Kidney (tissue), 22 donors: ENCODE measurements at places on chromosomes 1 and 21. TPM values are rescaled to one million over a fixed set of nuclear protein-coding genes. Genes with fewer than 3 reads are reported as not detected.

- no peak for DNase-seq
Observed at GRCh38 chr1:100265562-100265930, 470 bp upstream of the RTCA start.

GRCh38 chr1:186566140-186566855, 105.4 kb upstream of the PDC start:
- DNase-seq = no peak

DNA sequence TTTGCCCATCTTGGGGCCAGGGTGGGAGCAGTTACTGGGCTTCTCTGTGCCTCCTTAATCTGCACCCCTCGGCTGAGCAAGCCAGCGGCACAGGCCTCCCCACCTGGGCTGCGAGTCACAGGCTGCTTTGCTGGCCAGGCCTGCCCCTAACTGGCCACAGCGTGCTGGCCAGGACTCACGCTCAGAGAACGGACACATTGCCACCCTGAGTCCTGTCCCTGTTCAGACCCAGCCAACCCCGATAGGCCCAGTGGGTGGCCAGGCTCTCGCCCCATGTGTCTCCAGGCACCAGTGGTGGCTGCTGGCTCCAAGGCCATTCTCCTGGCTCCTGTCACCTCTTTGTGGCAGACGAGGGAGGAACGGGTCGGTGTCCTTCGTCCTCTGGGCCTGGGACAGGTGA, 61.3 kb downstream of the MORN1 start:
- DNase-seq = no peak

GRCh38 chr1:162191396-162192305, 122.2 kb downstream of the NOS1AP start:
- DNase-seq = peak; percentile 50

DNA sequence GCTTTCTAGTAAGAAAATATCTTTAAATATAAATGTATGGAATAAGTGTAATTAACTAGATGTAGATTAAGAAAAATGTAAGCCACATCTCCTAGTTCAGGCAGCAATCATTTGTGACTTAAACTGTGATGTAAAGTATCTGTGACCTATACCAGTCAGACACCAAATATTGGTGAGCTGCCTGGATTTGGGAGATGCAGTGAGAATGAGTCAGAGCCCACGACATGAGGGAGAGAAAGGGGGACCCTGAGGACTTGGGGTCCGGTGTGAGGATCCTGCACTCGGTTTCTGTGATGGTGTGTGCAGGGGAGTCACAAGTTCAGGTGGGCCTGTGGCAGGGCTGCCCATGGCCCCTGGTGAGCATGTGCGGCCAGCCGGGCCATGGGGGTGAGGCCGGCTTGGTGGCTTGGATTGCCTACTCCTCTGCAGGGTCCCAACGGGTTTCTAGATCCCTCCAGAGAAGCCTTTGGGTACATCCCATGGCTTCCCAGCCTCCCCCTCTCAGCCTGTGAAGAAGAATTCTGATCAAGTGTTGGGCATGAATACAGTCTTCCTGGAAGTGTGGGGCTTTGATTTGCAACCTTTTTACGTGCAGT, 19.0 kb upstream of the ABCG1 start:
- DNase-seq = no peak

GRCh38 chr1:239677362-239677761, 291.0 kb downstream of the CHRM3 start:
- no peak for DNase-seq

- peak; percentile 43 for DNase-seq
Observed at GRCh38 chr1:52738893-52739292, 12.6 kb downstream of the ZYG11B start.

GRCh38 chr1:113147826-113148225, 74.8 kb downstream of the LRIG2 start:
- DNase-seq = no peak

GRCh38 chr1:172874950-172875349, 175.8 kb downstream of the TNFSF18 start:
- no peak for DNase-seq

DNA sequence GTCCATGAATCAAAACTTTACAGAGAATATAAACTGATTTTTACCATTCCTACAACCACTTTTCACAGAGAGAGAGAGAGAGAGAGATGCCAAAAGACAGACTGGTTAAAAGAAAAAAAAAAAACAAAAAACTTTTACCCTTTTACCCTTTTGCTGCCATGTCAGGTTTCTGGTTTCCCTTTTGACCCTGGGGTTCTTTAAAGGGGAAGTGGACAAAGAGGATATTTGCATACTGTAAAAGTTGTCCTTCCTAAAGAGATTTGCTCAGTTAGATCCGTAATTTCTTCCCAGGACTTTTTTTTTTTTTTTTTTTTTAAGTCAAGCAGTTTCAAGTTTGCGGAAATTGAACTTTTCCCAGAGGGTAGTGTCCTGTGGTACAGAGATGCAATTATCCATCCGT, 287.8 kb upstream of the RGS18 start:
- DNase-seq = no peak

DNA sequence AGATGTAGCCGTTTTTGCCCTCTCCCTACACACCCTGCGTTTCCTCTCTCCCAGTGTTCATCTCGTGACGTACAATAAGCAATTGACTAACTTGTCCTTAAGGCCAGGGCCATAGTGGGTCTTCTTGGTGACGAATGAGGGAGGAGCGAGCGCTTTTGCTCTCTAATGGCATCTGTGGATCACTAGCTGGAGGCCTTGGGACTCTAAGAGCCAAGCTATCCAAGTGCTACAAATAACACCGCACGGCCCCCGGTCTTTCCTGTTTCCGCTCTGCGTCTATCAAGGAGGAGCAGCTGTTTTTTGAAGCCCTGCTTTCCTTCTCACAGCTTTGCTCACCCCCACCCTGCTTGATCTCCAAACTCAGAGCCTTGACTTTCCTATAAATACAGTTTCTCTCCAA, 25.2 kb downstream of the EVA1C start:
- DNase-seq = no peak

- no peak for DNase-seq
Observed at GRCh38 chr1:200675588-200675852, 5.8 kb upstream of the DDX59 start.

- DNase-seq = no peak
Observed at GRCh38 chr1:12600880-12601633, 17.0 kb downstream of the DHRS3 start.

DNA sequence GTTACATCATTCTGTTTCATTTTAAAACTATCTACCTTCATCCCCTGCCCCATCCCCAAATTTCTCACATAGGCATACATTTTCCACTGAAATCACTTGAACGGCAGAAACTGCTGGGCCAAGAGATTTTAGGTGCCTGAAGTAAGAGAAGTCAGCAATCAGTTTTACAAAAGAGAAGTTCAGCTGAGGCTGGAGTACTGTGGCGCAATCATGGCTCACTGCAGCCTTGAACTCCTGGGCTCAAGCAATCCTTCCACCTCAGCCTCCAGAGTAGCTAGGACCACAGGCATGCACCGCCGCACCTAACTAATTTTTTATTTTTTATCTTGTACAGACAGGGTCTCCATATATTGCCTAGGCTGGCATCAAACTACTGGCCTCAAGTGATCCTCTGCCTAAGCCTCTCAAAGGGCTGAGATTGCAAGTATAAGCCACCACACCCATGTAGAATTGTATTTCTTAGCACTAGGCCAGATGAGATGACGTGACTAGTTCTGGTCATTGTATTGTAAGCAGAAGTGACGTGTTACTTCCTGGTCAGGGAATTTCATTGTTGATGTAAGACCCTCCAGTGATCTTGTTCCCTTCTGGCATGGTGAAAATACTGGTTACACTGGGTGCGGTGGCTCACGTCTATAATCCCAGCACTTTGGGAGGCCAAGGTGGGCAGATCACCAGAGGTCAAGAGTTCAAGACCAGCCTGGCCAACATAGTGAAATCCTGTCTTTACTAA, 7.1 kb downstream of the BECN2 start:
- DNase-seq = no peak

GRCh38 chr1:76122271-76122670, 47.7 kb downstream of the ST6GALNAC3 start:
- DNase-seq = no peak

DNA sequence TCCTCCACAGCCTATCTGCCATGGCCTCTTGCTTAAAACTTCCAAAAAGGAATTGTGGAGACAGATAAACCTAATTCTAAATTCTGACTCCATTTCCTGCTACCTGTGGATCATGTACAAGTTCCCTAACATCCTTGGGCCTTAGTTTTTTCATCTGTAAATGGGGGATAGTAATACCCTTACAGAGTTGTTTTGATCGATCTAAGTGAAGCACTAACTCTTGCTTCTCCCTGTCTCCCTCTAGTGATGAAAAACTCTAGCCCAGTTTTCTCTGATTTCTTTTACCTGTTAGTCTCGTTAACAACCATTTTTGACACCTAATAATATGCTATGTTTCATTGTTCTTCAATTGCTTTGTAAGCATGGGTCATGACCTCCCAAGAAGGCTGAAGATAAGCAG, 65.9 kb downstream of the TM2D1 start:
- no peak for DNase-seq

DNA sequence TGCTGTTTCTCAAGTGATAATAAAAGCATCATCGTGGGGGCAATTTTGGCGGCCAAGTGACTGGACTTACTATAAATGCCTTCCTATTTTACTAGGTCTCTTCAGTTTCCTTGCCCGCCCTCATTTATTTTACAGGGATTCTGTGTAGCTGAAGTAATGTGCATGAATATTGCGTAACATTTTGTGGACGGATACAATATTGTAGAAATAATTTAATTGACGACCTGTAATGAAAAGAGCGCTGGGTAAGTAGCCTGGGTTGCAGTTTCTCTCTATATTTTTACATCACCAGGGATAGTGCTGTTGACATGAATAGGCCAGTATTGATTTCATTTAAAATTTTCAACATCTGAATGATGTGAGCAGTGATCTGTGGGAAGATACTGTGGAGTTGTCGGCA, 28.1 kb upstream of the LMO4 start:
- no peak for DNase-seq

DNA sequence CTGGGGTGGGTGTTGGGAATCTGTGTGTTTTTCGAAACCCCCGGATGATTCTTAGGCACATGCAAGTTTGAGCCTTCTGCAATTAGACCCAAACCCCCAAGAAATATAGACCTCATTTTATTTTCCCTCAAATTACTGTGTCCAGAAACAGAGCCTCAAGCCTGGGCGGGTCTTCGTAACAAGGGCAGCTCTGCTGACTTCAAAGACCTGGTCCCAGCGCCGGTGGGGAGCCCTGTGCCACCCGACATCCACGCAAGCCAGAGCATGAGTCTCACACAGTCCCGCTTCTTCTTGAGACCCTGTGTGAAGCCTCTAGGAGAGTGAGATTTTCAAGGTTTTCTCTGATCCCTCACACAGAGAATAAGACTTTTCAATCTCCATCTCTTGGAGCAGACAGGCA, 397.3 kb downstream of the RPS6KC1 start:
- no peak for DNase-seq

DNA sequence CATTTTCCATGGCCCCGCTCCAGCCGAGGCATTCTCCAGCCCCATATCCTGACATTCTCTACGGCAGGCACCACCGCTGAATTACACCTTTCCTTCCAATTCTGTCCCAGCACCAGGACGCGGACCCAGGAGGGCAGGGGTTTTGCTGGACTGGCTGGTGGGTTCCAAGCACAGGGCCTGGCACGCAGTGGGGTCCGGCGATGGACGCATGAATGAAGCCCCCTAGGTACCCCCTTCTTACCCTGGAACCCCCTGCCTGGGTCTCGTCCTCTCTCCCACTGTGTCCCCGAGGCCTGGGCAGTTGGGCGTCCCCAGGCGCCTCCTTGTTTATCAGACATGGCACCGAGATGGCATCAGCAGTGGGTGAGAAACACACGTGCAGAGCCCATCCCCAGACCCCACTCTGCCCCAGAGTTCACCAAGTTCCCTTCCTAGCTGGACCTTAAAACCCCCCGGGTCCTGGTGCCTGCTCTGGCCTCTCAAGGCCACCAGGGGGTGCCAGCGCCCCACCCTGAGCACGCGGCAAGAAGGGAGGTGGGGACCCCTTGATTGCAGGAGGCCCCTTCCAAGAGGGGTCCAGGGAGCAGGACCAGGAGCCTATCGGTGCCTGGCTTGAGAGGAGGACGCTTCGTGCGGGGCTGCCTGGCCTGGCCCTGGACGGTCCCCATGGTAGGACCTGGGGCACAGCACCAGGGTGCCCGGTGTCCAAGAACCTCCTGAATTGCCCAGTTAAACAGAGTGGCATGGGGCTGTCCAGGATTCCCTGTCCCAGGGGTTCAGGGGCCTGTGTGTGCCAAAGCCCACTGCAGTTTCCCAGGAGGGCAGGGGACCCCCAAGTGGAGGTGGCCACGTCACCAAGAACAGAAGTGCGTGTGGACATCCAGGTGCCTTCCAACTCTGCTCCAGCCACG, 46.1 kb downstream of the MEGF6 start:
- DNase-seq = no peak

- no peak for DNase-seq
Observed at GRCh38 chr1:64090436-64090835, 113.0 kb upstream of the UBE2U start.

DNA sequence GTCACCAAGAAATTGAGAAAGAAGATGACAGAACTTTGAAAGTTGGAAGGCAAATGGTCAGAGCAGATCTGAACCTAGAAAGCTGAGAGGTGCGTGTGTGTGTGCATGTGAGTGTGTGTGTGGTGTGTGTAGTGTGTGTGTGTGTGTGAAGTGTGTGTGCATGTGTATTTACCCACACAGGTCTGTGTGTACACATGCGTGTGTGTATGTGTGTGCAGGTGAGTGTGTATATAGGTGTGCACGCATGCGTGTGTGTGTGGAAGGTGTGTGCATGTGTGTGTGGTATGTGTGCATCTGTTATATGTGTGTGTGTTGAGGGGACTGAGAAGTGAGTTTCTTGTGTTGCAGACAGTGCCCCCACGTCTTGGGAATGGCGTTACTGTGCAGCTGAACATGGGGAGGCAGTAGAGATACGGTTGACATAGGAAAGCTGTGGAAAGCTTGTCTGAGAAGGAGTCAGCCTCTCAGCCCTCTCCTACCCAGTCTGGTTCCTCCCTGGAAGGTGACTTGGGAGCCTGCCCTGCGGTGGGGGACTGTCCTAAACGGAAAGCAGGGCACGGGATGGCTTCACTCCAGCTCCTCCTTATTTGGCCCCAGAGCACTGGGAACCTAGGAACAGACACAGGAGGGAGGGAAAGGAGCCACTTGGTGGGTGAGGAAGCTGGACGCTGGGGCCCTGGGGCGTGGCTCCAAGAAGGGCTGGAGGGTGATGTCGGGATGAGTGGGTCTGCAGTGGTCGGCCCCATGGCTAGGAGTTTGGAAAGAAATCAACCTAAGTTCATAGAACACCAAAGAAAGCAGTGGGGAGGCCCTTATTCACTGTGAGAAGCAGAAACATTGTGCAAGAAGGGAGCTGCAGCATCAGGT, 97.2 kb downstream of the PCBP3 start:
- DNase-seq = no peak

The CD164L2 gene
- 0.63 TPM for total RNA-seq

The C8B gene
- total RNA-seq = not detected

The HYI gene
- 50.5 TPM for total RNA-seq

The NUAK2 gene
- total RNA-seq = 19.4 TPM

The PCBP3 gene
- 5.4 TPM for total RNA-seq

The FOXJ3 gene
- total RNA-seq = 45.5 TPM

The SLAMF7 gene
- total RNA-seq = 13.9 TPM

The KDF1 gene
- total RNA-seq = 14.1 TPM

The FAM177B gene
- total RNA-seq = 1.1 TPM

The OR2M5 gene
- total RNA-seq = not detected

The RBBP5 gene
- 18.2 TPM for total RNA-seq

The VHLL gene
- total RNA-seq = not detected
